ENCODE measurements at places on chromosomes 12 and 14. TPM values are rescaled to one million over a fixed set of nuclear protein-coding genes. Genes with fewer than 3 reads are reported as not detected.

DNA sequence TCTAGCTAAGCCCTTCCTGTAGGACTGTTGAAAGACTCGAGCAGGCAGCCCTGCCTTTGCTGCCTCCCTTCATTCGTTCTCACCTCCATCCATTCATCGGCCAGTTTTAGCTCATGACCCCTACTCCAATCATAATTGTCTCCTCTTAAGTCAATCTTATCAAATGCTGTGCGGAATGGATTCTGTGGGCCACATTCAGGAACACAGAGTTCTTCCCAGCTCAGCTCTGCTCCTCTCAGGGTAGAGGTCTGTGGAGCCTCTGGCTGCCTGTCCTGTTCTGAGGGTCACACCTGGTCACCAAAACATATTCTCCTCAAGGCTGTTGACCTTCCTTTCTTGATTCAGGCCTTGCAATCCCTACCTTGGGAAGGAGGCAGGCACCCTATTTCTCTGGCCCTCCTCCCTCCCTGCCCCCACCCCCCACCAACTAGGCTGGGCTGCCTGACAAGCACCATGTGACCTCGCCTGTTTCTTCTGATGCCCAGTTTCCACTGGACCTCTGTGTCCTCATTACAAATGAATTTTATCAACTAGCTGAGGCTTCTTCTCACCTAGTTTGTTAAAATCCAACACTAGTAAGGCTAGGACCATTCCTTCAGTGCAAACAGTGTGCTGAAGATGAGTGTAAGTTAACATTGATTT, 3.5 kb downstream of the SMCO2 start:
- DNase-seq = no peak

- DNase-seq = no peak
Observed at GRCh38 chr12:66962290-66962689, 283.4 kb upstream of the GRIP1 start.

GRCh38 chr12:13088496-13088895, 15.0 kb downstream of the GSG1 start:
- DNase-seq = no peak

The DNAJC22 gene
- 4.6 TPM for total RNA-seq

DNA sequence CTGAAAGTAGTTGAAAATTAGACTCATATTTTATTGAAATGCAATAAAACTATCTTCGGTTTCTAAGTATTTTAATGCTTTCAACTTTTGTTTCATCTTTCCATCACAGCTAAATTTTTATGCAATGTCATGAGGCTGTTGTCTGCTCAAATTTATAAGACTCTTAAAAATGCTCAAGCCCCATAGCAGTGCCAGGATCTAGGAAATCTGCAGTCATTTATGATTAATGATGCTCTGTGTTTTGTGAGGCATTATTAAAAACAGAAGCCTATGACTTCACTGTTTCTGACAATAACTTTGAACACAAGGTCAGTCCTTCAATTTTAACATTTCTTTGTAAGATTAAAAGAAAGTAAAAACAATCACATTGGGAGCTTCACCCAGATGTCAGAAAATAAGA, 112.5 kb downstream of the ALX1 start:
- no peak for DNase-seq
